ENCODE measurements at places on chromosomes 2 and 18. TPM values are rescaled to one million over a fixed set of nuclear protein-coding genes. Genes with fewer than 3 reads are reported as not detected.

GRCh38 chr2:7031547-7032245, 114.5 kb downstream of the RNF144A start:
- DNase-seq, result peak; percentile 100

DNA sequence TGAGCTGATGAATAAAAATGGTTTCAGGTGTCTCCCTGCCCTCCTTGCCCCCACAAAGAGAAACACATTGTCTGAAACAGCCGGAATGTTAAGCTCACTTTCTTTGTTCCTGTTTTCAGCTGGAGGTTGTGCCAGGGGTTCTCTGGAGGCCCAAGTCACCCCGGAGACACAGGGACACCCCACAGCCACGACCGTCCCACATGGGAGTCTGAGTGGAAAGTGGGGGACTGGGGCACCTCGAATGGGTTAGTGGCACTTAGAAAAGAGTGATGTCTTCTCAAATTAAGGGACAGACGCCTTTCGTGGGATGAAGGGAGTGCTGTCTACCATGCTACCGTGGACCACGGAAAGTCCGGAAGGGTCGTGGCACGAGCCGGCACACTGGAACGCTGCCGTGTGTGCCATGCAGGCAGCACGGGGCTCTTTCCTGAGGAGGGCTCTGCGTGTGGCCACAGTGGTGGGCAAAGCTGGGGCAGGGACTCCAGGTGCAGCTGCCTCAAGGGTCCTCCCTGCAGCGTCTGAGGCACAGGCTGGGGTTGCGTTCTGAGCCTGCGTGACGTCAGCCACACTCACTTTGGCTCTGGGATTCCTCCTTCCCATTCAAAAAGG, 39.4 kb upstream of the CTDP1 start:
- no peak for DNase-seq

DNA sequence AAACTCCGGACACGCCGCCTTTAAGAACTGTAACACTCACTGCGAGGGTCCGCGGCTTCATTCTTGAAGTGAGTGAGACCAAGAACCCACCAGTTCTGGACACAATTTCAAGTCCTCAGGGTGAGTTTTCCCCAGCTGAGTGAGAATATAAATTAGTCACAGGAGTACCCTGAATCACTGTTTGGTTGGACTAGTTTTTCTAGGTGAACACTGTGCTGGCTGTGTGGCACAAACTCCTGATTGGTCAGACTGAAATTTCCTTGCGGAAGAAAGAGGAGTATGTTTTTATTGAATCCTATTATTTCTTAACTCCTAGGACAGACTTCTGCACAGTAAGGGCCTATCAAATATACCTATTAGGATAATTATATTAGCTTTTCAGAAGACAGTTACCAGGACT, 288.1 kb upstream of the UBE2E3 start:
- DNase-seq, result peak; percentile 92

GRCh38 chr2:239151201-239152131, 249.4 kb downstream of the HDAC4 start:
- DNase-seq, result no peak

DNA sequence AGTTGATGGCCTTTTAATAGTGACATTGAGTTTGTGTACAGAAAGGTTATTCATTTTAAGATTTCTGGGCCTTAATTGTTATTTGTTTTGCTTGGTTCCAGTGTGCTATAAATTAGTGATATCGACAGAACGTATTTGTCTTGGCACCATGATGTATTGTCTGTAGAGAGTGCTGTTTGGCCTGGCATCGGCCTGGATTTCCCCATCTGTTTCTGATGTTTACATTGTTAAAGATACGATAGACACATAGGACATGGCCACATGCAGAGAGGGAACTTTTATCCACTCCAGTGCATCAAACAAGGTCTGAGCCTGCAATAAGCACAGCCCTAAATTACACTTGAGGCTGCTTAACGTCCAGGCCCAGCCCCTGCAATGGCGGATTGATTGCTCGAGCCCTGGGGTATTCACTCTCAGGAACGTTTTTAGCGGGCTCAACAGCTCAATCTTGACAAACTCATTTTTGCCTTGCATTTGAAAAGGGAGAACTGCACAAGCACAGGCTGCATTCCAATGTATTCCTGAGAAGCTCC, 144.7 kb downstream of the SLC4A3 start:
- no peak for DNase-seq

DNA sequence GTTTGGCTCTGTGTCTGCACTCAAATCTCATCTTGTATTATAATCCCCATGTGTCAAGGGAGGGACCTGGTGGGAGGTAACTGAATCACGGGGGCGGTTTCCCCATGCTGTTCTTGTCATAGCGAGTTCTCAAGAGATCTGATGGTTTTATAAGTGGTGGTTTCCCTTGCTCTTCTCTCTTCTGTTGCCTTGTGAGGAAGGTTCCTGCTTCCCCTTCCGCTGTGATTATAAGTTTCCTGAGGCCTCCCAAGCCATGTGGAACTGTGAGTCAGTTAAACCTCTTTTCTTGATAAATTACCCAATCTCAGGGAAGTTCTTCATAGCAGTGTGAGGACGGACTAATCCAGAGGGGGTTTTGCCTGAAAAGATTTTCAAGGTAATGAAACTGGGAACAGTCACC, 245.4 kb downstream of the GALR1 start:
- DNase-seq, result no peak

The EMILIN2 gene
- 17.1 TPM for total RNA-seq

All from PC-3 (cell line).